Epithelial cell of proximal tubule (primary cell): ENCODE measurements at places on chromosomes 1 and 21. TPM values are rescaled to one million over a fixed set of nuclear protein-coding genes. Genes with fewer than 3 reads are reported as not detected.

The NTNG1 gene
- 25.8 and 32.0 TPM in 2 replicates for total RNA-seq

GRCh38 chr1:241086686-241087085 is 270.3 kb downstream of the RGS7 start:
- DNase-seq: no peak

The GPR37L1 gene
- 0.06 and 0.07 TPM in 2 replicates for total RNA-seq

GRCh38 chr1:209622841-209623829 is 29.1 kb downstream of the LAMB3 start:
- no peak for DNase-seq

- no peak for DNase-seq
These were observed 18.1 kb downstream of the KMO start for GRCh38 chr1:241550318-241550717.

GRCh38 chr1:151611288-151611790 is 511 bp upstream of the SNX27 start:
- peak; percentile 59 for DNase-seq

DNA sequence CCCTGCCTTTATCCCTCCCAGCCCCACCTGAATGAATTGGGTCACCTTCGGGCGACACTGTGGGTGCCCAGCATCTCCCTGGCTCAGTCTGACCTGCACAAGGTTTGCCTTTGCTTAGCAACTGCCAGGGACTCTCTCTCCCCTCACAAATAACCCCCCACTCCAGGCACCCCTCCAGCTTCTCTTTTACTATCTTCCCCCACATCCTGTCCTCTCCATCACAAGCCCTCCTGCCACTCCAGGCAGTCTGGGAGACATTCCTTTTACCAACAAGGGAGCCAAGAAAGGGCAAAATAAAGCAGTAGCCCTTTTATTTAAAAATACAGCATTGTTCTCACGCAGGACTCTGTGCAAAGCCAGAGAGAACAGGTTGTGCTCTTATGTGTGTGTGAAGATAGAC is 23.9 kb downstream of the LGR6 start:
- no peak for DNase-seq

The LRRC47 gene
- 36.4 and 38.9 TPM in 2 replicates for total RNA-seq

DNA sequence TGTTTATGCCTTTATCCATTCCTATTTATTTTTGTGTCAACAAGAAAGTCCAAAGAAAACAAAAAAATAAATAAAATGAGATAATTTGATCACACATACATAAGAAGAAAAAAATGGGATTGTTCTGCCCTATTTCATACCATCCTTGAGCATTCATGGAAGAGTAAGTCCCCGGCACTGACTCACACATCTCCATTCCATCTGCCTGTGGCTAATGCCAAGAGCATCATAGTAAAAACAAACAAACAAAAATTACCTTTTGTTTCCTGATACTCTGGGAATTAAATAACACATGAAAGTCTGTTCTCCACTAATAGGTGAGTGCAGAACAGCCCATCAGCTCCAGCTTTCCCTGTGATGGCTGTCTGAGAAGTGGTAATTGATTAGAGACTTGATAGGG is 48.1 kb upstream of the BACE2 start:
- no peak for DNase-seq

The TP73 gene
- total RNA-seq: not detected in 2 replicates

DNA sequence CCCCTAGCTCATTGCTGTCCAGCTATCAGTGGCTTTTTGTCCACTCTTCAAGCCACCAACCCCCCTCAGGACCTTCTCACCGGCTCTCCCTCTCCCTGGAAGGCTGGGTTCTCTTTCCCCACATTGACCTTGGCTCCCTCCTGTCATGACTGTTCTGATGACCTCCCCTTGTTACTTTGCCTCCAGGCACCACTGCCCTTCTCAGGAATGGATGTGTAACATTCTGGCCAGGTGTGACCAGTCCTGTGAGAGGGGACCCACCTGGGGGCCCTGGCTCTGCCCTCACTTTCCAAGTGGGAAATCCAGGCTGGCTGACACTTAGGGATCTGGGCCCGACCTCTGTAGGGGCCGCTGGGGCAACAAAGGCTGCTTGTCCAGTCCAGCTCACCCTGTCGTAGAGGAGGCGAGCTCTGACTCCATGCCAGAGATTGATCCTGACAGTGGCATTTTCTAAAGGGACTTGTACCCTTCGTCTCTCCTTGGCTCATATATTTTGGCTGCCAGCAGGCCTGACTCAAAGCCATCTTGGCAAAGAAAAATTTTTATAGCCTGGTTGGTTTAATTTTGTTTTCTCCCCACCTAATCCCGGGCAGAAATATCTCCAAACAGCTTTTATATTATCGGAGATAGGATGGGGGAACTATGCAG is 37.9 kb upstream of the USP24 start:
- no peak for DNase-seq

DNA sequence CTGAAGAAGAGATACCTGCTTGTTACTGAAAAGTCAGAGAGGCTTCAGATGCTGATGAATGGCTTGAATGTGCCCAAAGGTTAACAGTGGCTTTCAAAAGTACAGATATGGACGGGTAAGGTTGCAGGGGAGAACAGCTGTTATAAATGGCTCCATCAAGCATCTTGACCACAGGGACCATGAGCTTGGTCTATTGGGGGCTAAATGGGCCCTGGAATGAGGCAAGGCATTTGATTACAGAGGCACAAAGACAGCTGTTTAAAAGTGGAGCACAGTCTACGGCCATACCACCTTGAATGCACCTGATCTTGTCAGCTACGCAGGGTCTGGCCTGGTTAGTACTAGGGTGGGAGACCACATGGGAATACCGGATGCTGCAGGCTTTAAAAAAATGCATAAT is 48.3 kb downstream of the C1orf198 start:
- no peak for DNase-seq

- DNase-seq: no peak
These were observed 3.6 kb downstream of the FAM89A start for GRCh38 chr1:231036416-231036815.

- DNase-seq: no peak
These were observed 441.9 kb upstream of the KAZN start for GRCh38 chr1:14156543-14156942.

DNA sequence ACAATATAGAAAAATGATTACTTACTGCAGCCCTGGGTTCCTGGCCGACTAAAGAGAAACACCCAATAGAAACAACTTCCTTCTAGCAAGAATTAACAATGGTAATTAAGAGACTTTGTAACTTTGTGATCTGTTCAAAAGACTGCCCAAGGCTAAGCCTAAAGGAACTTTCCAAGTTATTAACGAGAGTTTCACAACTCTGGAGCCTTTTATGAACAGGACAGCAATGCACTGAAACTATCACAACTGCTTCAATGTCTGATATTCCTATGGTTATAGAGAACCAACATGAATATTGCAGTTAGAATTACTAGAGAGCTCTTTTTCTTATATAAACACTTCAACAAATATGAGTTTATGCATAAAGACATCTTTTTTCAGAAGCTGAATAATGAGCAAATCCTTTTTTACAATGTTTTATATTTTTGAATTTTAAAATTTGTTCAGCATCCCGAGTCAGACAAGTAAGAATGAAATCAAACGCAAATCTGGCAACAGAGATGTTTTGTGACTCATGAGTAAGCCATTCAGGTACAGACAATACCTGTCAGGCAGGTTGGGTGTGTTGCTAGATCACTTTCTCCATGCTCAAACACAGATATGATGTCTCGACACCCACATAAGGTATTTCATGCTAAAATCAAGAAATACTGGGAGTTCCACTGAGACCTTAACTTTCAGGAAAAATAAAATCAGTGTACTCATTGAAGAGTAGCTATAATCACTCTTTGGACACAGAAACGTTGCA is 22.2 kb upstream of the KCNJ15 start:
- no peak for DNase-seq

The INKA2 gene
- 0.07 and 0.58 TPM in 2 replicates for total RNA-seq

GRCh38 chr1:15341634-15342407 is 67.9 kb upstream of the EFHD2 start:
- no peak for DNase-seq

GRCh38 chr1:185566995-185567394 is 167.2 kb upstream of the HMCN1 start:
- DNase-seq: no peak

The GBP7 gene
- not detected in 2 replicates for total RNA-seq

DNA sequence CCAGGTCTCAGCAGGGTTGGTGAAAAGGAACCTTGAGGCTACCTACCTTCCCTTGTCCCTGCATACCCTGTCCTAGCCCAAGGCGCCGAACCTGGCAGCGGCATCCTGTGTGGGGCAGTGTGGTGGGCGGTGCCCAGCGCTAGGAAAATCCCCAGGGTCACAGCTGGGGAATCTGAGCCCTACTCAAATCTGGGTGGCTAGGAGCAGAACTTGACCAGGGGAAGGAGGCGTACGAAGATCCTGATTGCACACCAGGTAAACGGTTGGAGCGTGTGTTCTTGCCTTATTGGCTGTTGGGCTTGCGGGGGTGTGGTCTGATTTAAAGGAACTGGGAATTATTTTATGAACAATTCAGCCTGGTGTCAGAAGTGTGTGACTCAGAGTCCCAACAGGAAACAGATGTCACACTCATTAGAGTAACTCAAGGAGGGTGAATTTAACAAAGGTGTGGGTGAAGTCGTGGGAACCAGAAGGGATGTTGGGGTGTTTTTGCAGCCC is 118.6 kb downstream of the LRIG2 start:
- no peak for DNase-seq

GRCh38 chr1:178942285-178943198 is 71.7 kb upstream of the ANGPTL1 start:
- DNase-seq: no peak

The NLRP3 gene
- 7.4 and 8.5 TPM in 2 replicates for total RNA-seq
